ENCODE measurements at places on chromosomes 2 and 18.

DNA sequence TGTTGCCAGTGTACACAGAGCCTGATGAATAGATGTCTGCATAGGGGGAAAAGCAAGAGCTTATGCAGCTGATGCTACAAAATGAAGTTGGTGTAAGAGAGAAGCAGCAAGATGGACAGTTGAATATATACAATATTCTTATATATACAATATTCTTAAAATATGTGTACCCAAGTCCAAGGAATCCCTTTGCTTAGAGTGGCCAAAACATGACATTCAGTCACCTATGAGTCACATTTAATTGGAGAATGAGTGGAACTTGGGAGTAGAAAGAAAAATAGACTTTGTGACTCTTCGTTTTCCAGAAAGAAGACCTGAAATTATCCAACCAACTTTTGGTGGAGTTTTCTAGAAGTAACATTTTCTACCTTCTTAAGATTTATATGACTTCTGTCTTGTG lies 81.8 kb downstream of the SCN9A start:
- no peak for DNase-seq

DNA sequence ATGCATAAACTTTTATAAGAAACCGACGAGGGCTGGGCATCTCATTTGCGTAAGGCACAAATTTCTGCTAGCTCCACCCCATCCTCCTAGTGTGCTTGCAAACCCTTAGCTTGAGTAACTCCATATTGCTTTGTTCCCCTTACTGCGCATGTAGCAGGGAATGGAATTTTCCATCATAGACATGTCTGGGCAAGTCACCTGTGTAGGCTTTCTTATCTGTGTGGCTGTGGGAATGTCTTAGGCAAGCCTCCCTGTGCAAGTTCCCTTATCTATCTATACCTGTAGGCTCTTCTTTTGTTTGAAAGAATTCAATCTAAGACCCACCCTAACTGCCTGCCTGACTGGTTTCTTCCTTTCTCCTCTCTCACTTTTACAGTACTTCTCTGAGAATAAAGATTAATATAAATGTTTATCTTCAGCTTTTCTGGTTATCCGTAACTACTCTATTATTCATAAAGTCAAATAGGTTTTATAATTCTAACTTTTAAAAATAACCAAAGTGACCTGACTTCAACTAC lies 217.6 kb upstream of the FIGN start:
- DNase-seq, result no peak

- DNase-seq, result no peak
Measured at GRCh38 chr18:35876243-35876642, 96.2 kb upstream of the RMP24 start.

- no peak for DNase-seq
Measured at GRCh38 chr2:209977386-209978239, 24.8 kb upstream of the RPE start.

DNA sequence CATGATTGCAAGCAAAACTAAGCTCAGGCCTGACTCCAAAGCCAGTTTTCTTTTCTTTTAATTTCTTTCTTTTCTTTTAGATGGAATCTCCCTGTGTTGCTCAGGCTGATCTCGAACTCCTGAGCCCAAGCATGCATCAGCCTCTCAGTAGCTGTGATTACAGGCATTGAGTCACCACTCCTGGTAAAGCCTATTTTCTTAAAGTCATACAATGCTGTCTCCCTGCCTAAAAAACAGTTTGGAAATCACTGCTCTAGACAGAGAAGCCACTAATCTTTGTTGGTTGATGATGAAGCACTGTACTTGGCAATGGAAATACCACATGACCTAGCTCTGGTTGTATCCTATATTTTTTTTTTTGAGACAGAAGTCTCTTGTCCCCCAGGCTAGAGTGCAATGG lies 33.1 kb upstream of the ZNF532 start:
- no peak for DNase-seq

DNA sequence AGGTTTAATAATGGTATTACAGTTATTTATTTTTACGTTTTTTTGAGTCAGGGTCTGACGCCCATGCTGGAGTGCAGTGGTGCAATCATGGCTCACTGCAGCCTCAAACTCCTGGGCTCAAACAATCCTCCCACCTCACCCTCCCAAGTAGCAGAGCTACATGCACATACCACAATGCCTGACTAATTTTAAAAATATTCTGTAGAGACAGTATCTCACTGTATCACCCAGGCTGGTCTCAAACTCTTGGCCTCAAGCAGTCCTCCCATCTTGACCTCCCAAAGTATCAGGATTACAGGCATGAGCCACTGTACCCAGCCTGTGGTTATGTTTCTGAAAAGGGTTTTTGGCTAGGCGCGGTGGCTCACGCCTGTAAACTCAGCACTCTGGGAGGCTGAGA lies 120.8 kb downstream of the ESCO1 start:
- no peak for DNase-seq

- peak; percentile 40 for DNase-seq
Measured at GRCh38 chr2:234496835-234497593, at the start of gene ARL4C. Gene ARL4C (minus strand): TSS chr2:234497081. CDS start chr2:234496586, 495 bp downstream.

GRCh38 chr2:71113843-71114242 lies 16.2 kb downstream of the MCEE start:
- no peak for DNase-seq

GRCh38 chr2:141323571-141323970 lies 807.2 kb downstream of the LRP1B start:
- DNase-seq, result no peak

Measured in activated naive CD4-positive, alpha-beta T cell (primary cell).